ENCODE measurements at places on chromosomes 16 and 17.

GRCh38 chr17:78179372-78179771, 7.5 kb downstream of the TK1 start:
- DNase-seq: no peak

GRCh38 chr16:77057161-77057774, 133.7 kb upstream of the MON1B start:
- no peak for DNase-seq

DNA sequence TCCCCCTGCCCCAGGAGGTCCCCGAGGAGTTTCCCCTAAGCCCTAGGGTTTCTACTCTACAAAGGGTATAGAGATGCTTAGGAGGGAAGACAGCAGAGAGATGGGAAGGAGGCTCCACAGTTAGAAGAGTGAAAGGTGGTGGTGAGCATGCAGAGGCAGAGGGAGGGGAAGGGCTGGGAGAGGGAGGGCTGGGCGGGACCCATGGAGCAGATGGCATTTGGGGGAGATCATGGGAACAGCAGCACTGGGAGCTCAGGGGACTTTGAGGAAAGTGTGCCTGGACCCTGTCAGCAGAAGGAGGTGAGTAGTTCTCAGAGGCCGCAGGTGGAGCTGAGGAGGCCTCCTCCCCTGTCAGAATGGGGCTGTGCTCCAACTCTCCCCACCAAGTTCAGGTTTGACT, 650 bp upstream of the OTOP3 start:
- no peak for DNase-seq

GRCh38 chr16:27199736-27200135, 3.6 kb upstream of the KDM8 start:
- DNase-seq: no peak

DNA sequence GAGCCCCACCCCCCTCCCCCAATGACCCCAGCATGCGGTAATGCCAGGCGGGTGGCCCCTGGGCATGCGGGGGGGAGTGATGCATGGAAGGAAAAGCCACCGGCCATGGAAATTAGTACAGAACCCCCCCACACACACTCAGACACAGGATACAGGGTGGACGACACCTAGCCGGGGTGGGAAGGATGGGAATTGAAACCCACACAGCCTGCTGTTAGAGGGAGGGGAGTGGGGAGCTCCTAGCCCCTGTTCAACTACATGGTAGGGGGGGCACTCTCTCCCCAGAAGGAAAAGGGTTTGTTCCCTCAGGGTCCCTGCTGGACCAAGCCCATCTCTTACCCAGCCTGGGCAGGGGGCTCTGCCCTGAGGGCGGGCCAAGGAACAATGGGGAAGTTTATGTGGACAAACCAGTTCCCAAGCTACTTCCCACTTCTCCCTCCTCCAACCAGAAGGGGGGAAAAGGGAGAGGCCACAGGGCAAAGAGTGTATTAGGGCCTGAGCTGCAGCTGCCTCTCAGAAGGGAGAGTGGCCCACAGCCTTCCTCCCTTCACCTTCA, 5.2 kb downstream of the TMUB2 start:
- no peak for DNase-seq

DNA sequence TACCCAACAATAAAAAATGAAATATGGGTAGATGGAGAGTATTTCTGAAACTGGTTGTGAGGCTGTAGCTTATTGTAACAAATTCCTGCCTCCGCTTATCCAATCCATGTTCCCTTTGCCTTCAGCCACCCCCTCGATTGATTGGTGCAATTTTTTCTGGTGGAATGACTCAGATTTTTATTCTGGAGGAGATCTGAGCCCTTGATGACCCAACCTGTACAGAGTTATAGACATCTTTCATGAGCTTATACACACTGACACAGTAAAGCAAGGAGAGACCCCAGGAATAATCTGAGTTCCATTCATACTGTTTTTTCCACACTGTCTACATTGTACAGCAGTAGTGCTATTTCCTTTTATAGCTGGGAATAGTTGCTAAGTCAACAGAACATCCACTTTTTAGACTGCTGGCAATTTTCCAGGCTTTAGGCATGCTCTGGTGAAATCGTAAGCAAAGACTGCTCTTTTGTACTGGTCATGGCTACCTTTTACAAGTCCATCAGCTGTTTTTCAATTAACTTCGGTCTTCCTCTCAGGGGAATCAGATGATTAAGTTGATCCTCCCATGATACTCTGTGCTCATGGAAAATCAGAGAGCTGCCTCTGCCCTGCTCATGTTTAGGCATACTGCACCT, 30.1 kb downstream of the CCL4 start:
- no peak for DNase-seq

DNA sequence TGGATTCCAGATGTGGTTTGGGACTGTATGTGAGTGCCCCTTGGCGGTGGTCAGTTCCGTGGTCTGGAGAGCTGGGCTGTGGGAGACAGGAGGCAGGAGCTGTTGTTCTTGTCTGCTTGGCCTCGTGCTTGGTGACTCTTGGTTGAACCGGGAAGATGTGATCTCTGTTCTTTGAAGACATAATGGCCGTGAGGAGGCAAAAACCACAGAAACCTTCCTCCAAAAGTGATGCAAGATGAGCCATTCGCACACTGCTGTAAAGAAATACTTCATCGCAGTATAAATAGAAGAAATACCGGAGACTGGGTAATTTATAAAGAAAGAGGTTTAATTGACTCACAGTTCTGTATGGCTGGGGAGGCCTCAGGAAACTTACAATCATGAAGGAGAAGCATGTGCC, 128.8 kb downstream of the RAP1GAP2 start:
- no peak for DNase-seq

- no peak for DNase-seq
These were observed 114.2 kb upstream of the IRX5 start for GRCh38 chr16:54816471-54816870.

Data from cerebellar nuclear complex (tissue), 1 donor.